ENCODE measurements at places on chromosomes 5 and 9. TPM values are rescaled to one million over a fixed set of nuclear protein-coding genes. Genes with fewer than 3 reads are reported as not detected.

The PTPA gene
- 78.2 TPM for total RNA-seq

The RAD1 gene
- 16.3 TPM for total RNA-seq

DNA sequence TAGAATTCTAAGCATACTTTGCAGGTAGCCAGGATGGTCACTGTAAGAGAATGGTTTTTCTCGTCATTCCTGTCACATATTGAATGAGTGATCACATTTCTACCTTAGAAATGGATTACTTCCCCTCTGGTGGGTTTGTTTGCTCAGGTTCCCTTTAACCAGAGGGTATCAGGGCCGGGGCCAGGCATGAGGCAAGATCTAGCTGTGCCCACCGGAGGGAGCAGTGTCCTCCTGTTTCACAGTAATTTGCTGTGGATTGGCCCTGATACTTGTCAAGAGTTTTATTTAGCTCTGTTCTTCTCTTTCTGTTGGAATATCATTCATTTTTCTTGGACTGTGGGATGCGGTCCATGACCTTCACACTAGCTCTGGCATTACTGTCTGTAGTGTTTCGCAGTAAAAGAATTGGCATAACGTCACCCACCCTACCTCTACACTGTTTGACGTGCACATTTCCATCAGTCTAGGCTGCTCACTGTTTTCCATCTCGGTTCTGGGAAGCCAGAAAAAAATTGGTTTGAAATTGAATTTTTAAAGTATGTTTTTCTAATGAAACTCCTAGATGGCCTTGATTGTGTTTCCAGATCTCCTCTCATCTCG, 42.4 kb upstream of the ZBED3 start:
- no peak for DNase-seq

DNA sequence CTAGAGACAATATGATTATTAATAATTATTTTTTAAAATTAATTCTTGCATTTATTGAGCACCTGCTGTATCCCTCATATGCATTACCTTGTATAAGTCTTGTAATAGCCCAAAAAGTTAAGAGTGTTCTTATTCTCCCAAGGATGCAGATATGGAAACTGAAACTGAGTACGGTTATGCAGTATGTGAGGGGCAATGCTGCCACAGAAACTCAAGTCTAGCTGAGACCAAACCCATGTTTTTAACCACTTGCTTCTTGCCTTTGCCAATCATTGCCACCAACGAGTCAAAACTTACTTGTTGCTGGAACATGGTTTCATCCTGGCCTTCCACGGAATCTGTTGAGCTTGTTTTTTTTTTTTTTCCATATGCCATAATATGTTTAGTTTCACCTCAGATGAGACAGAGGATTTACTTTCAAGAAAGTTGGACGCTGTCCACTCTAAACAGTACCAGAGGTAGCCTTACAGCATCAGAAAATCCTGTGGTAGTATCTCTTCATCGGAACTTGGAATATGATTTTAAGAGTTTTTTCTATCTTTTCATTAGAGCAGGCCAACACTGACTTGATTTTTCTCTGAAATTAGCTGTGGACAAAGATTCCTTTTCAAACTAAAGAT, 27.9 kb downstream of the DOCK8 start:
- no peak for DNase-seq

DNA sequence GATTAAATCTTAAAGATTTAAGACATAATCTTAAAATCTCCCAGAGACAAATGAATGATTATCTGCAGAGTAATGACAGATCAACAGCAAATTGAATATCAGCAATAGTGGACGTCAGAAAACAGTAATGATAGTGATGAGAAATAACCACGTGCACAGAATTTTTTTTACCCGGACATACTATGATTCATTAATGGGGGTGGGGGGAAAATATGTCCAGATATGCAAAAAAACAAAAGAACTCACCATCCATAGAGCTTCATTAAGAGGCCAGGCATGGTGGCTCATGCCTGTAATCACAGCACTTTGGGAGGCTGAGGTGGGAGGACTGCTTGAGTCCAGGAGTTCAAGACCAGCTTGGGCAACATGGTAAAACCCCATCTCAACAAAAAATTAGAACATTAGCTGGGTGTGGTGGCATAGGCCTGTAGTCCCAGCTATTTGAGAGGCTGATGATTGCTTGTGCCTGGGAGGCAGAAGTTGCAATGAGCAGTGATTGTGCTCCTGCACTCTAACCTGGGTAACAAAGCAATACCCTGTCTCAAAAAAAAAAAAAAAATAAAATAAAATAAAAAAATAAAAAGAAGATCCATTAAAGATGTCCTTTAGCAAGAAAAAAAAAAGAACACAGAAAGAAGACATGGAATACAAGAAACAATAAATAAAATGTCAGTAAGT, 30.9 kb upstream of the SHOC1 start:
- DNase-seq = no peak

- DNase-seq = no peak
These were observed 290.1 kb upstream of the TRPC7 start for GRCh38 chr5:136655468-136655867.

Data from sciatic nerve (tissue), 2 donors.